ENCODE measurements at places on chromosomes 5 and 9. TPM values are rescaled to one million over a fixed set of nuclear protein-coding genes. Genes with fewer than 3 reads are reported as not detected.

DNA sequence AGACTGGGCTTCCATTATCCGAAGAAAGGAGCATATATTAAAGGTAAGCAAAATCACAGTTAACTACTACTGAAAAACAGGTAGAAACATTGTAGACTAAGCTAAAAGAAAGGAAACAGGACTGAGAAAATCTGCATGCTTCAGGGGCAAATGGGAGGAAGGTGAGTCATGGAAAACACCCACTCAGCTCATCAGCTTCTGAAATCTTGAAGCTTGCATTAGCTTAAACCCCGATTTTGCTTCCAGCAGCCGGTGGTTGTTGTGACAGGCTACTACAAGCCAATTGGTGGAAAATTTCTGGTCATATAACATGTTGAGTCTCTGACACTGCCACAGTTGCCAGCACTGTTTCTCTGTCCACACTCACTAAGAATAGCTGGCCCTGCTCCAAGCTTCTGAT lies 179.6 kb upstream of the PUM3 start:
- no peak overlapping the region for H3K27ac ChIP-seq
- H3K36me3 ChIP-seq, result no peaks in the 10 kb centered on the region
- no peak overlapping the region for H3K4me3 ChIP-seq
- no peak for DNase-seq
- no peaks in the 10 kb centered on the region for H3K27me3 ChIP-seq

DNA sequence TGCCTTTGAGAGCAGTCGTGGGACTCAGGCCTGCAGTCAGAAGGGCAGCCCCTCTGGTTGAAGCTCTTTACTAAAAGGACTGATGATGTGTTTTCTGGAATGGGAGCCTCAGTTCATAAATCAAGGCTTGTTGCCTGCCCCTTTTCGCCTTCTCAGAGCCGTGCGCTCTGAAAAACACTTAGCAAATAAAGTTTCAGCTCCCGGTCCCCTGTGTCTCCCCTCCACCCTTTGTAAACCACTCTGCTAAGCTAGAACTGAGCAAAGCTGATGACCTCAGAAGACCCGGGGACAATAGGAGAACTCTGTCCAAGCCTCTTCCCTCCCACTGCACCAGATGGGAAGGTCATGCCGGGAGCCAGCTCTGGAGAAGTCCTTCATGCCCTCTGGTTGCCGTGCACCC lies 39.3 kb upstream of the ADRA1B start:
- H3K4me1 ChIP-seq, result no peaks in the 10 kb centered on the region
- H3K4me3 ChIP-seq, result no peak overlapping the region
- no peak for DNase-seq
- no peaks in the 10 kb centered on the region for H3K27me3 ChIP-seq
- no peak overlapping the region for H3K27ac ChIP-seq

DNA sequence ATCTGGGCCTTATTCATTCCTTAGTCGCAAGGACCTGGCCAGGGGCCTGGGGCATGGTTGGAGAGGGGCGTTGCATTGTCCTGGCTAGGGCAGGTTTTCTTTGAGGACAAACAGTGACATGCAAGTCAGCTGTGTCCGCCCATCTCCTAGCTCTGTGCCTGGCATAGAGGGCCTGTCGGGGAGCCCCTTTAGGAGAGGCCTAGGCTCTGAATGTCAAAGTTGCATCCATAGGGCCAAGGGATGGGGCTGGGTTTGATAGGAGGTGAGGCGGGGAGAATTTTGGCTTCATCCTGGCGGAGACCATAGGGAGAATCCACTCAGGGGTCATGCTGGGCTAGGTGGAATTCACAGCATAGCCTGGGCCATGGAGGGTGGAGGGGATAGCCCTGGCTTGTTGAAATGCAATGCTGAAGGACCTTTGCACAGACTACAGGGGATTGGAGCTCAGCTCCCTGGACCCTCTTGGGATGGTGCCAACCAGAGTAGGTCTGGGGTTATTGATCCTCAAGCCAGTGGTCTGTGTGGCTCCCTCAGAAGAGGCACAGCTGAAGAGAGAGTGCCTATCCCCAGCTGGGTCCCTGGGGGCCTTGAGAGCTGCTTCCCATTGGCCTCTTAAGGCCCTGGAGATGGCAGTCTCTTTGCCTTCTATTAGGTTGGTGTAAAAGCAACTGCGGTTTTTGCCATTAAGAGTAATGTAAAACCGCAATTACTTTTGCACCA lies 104.0 kb downstream of the RGS3 start:
- H3K4me1 ChIP-seq, result peaks cover 75% of the 10 kb centered on the region
- no peak overlapping the region for H3K27ac ChIP-seq
- DNase-seq, result no peak
- no peaks in the 10 kb centered on the region for H3K27me3 ChIP-seq
- H3K36me3 ChIP-seq, result no peaks in the 10 kb centered on the region

DNA sequence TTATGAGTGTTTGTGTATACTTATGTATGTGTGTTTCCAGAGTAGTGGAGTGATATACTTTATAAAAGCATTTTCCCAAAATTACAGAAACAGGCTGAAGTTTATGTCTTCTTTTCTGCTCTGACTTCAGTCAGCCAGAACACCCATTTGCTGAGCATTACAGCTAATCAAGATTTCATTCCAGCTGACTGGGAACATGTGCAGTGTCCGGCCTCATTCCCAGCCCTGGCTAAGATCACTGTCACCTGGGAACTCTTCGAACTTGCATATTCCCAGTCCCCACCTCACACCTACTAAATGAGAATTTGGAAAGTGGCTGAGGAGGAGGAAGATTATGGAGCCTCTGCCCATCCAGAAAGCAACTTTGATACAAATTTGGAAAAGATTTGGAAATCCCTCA lies 90.8 kb upstream of the PRRC1 start:
- DNase-seq, result no peak
- no peaks in the 10 kb centered on the region for H3K27me3 ChIP-seq
- H3K27ac ChIP-seq, result no peak overlapping the region
- H3K36me3 ChIP-seq, result no peaks in the 10 kb centered on the region

DNA sequence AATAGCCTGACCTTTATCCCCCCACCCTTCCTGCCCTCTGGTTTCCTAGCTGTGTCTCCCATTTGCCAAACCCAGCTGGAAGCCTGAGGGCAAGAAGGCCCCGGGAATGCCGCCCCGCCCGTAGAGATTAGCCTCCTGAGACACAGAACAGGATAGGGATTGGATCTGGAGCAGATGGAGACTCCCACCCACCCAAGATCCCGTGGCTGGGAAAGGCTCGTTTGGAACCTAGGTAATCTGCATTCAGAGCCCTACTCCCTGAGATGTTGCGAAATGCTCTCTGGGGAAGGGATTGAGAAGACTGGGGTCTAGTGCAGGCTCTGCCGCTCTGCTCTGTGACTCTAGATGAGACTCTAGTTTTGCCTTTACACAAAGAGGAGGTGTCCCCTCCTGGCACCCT lies 10.9 kb downstream of the AQP3 start:
- peaks cover 8% of the 10 kb centered on the region for H3K4me1 ChIP-seq
- DNase-seq, result no peak
- no peak overlapping the region for H3K27ac ChIP-seq
- no peaks in the 10 kb centered on the region for H3K27me3 ChIP-seq

DNA sequence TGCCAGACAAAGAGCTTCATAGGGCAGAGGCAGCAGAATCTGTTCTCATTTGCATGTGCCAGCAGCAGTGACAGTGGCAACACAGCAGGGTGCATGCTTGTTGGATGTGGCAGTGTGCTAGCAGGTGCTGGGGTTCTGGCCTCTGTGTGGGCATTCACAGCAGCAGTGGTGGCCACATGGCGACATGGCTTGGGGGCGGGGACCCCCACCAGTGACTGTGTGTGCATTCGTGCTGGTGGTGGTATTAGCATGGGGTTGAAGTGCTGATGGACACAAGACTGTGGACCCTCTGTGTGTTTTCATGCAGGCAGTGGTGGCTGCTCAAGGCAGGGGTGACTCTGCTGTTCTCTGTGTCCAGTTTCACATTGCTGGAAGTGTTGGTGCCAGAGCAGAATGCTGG lies 183.2 kb upstream of the PDE4D start:
- H3K27ac ChIP-seq, result no peak overlapping the region
- H3K4me3 ChIP-seq, result no peak overlapping the region
- H3K36me3 ChIP-seq, result no peaks in the 10 kb centered on the region
- H3K4me1 ChIP-seq, result no peaks in the 10 kb centered on the region
- DNase-seq, result no peak

DNA sequence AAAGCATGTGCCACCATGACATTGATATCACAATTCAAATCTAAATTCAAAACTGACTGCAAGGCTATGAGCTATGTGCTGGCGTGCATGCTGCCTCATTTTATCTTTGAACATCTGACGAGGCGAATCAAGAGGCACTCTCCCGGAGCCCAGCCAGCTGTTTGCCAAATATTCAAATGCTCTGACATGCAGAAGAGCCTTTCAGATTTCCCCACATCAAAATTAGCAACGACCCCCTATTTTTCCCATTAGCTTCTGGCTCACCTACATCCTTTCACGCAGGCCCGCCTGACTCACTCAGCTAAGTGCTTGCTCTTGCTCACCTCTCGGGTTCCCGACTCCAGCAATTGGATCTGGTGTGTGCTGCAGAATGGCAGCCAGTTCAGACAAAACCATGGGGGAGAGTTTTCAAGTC lies 159.0 kb downstream of the NR2F1-AS1 start:
- no peaks in the 10 kb centered on the region for H3K4me1 ChIP-seq
- no peaks in the 10 kb centered on the region for H3K27me3 ChIP-seq
- no peaks in the 10 kb centered on the region for H3K36me3 ChIP-seq
- H3K4me3 ChIP-seq, result no peak overlapping the region
- no peak for DNase-seq

DNA sequence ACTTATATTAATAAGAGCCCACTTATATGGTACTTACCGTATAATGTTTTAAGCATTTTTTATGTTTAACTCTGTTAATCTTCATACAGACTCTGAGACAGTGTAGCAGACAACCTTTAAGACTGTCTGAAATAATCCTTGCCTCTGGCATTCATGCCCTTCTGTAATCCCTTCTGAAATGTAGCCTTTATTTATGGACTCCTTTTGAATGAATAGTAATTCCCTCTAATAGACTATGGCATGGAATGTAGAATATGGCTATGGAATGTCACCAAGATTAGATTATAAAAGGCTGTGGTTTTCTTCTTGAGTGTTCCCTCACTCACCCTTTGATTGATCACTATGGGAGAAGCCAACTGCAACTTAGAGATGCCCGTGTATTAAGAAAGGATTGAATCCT lies 439.4 kb downstream of the SH3GL2 start:
- no peak overlapping the region for H3K27ac ChIP-seq
- H3K4me3 ChIP-seq, result no peak overlapping the region
- DNase-seq, result no peak
- no peaks in the 10 kb centered on the region for H3K27me3 ChIP-seq

GRCh38 chr5:90888511-90889324 lies 330.1 kb downstream of the ADGRV1 start:
- peaks cover 19% of the 10 kb centered on the region for H3K4me1 ChIP-seq
- peak overlapping the region; percentile 57 for H3K27ac ChIP-seq
- no peak overlapping the region for H3K4me3 ChIP-seq
- no peaks in the 10 kb centered on the region for H3K36me3 ChIP-seq
- DNase-seq, result peak; percentile 7

DNA sequence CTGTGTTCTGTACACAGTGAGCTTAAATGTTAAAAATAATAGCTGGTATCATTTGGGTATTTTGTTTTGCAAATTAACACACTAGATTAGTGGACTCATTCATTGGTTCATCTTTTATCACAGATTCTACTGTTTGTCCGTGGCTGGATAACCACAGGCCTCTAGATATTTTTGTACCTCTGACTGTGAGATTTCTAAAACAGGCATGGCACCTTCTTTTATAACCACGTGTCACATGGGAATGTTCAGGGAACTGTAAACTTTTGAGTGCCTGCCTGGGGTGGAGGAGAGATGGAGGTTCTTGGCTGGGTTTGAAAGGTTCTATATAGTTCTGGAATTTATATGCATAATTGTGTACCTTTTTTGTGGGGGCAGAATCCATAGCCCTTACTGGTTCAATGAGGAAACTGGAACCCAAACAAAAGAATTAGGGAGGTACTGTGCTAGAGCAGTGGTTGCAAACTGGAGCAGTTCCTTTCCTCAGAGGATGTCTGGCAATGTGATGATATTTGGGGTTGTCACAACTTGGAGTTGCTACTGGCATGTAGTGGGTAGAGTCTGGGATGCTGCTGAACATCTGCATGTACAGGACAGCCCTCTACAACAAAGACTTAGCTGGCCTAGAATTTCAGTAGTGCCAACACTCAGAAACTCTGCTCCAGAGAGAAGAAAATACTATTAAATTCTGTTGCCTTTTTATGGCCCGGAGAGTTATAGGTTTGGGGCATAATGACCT lies 16.9 kb downstream of the TLE4 start:
- no peaks in the 10 kb centered on the region for H3K36me3 ChIP-seq
- no peak overlapping the region for H3K27ac ChIP-seq
- H3K4me3 ChIP-seq, result no peak overlapping the region

PTCD2 gene
- total RNA-seq, result 2.6 TPM

SELENOP gene
- total RNA-seq, result 289 TPM

PRRC1 gene
- total RNA-seq, result 25.1 TPM

ARSI gene
- total RNA-seq, result not detected

All from body of pancreas (tissue), 4 donors.